B cell (primary cell): ENCODE measurements at places on chromosomes 13 and 19. TPM values are rescaled to one million over a fixed set of nuclear protein-coding genes. Genes with fewer than 3 reads are reported as not detected.

The HSPBP1 gene
- 15.6 and 18.2 TPM in 2 replicates for total RNA-seq

The ZNF730 gene
- total RNA-seq, result 0.78 and 0.86 TPM in 2 replicates

The NLRP5 gene
- not detected in 2 replicates for total RNA-seq

The CGB3 gene
- total RNA-seq, result not detected in 2 replicates

The IGLON5 gene
- total RNA-seq, result not detected in 2 replicates

The LRRC63 gene
- total RNA-seq, result 0.25 TPM in 1 of 2 replicates, not detected in the other

The ANGPTL8 gene
- not detected in 2 replicates for total RNA-seq

The SOHLH2 gene
- not detected in 2 replicates for total RNA-seq

The FFAR3 gene
- total RNA-seq, result not detected in 2 replicates

The FPR1 gene
- 0.17 TPM in 1 of 2 replicates, not detected in the other for total RNA-seq

The OR4F17 gene
- total RNA-seq, result 0.80 TPM in 1 of 2 replicates, not detected in the other
